ENCODE measurements at places on chromosomes 2 and 18. TPM values are rescaled to one million over a fixed set of nuclear protein-coding genes. Genes with fewer than 3 reads are reported as not detected.

DNA sequence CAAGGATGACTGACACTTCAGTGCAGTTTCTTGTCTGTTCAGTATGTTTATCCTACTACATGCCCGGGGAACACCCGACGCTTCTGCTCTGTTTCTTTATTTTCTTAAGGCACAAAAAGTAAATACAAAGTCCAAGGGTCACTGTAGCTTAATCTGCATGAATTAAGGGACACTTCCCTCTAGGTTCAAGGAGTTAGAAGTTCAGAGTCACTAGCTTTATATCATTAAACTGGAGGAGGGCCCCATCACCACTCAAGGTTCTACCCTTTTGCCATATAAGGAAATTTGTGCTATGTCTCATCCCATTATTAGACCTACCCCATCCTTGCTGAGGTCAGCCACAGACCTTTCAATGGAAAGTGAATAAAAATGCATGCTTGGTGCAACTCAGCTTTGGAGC is 27.6 kb upstream of the RMDN2 start:
- peaks cover 13% of the 10 kb centered on the region for H3K4me1 ChIP-seq
- H3K27ac ChIP-seq, result no peak overlapping the region
- no peaks in the 10 kb centered on the region for H3K36me3 ChIP-seq

CERKL gene
- 0.14 TPM for total RNA-seq

CXCR2 gene
- 0.17 TPM for total RNA-seq

- DNase-seq, result no peak
- no peak overlapping the region for H3K27ac ChIP-seq
- no peaks in the 10 kb centered on the region for H3K27me3 ChIP-seq
Measured at GRCh38 chr18:31410716-31411483, 34.3 kb downstream of the DSG4 start.

GRCh38 chr2:56732946-56733345 is 549.2 kb downstream of the CCDC85A start:
- H3K4me3 ChIP-seq, result no peak overlapping the region
- H3K4me1 ChIP-seq, result no peaks in the 10 kb centered on the region
- no peak for DNase-seq
- no peaks in the 10 kb centered on the region for H3K36me3 ChIP-seq

DNA sequence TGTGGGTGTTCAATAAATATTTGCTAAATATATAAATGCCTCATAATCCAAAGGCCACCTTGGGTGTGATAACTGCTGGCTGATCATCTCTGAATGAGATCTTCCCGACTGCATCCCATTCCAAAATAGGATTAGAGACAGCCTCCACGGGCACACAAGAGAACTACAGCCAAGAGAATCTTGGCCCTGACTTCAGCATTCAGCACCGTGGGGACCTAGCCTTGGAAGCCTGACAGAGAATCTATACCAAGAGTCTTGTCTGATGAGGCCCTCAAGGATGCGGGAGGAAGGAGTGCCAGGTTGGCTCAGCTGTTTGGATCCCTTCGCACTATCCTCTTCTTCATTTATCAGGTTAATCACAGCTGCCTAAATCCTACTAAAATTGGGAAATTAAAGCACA is 85.8 kb downstream of the RBM43 start:
- no peak for DNase-seq
- no peaks in the 10 kb centered on the region for H3K36me3 ChIP-seq
- no peaks in the 10 kb centered on the region for H3K4me1 ChIP-seq
- H3K27ac ChIP-seq, result no peak overlapping the region
- H3K4me3 ChIP-seq, result no peak overlapping the region

- H3K27ac ChIP-seq, result no peak overlapping the region
- no peaks in the 10 kb centered on the region for H3K36me3 ChIP-seq
- DNase-seq, result no peak
- peaks cover 3% of the 10 kb centered on the region for H3K27me3 ChIP-seq
Measured at GRCh38 chr2:23107327-23107941, 277.5 kb upstream of the KLHL29 start.

PSMA8 gene
- total RNA-seq, result 2.1 TPM
